ENCODE measurements at places on chromosomes 16 and 17. TPM values are rescaled to one million over a fixed set of nuclear protein-coding genes. Genes with fewer than 3 reads are reported as not detected.

ABCC11 gene
- polyA plus RNA-seq = 0.20 TPM

ZC3H7A gene
- polyA plus RNA-seq = 60.4 TPM

KRTAP2-3 gene
- polyA plus RNA-seq = 0.84 TPM

RAB37 gene
- 0.08 TPM for polyA plus RNA-seq

ZMYND15 gene
- 0.05 TPM for polyA plus RNA-seq

SLFN12L gene
- 0.09 TPM for polyA plus RNA-seq

VAT1L gene
- 17.9 TPM for polyA plus RNA-seq

G6PC3 gene
- 113 TPM for polyA plus RNA-seq

Data from fibroblast of lung (primary cell).